NCI-H2081 (cell line): ENCODE measurements at places on chromosomes 1 and 21.

GRCh38 chr21:31316488-31317169, 27.4 kb downstream of the TIAM1 start:
- no peak for DNase-seq

GRCh38 chr21:24729568-24729967, 877.7 kb downstream of the MRPL39 start:
- no peak for DNase-seq

DNA sequence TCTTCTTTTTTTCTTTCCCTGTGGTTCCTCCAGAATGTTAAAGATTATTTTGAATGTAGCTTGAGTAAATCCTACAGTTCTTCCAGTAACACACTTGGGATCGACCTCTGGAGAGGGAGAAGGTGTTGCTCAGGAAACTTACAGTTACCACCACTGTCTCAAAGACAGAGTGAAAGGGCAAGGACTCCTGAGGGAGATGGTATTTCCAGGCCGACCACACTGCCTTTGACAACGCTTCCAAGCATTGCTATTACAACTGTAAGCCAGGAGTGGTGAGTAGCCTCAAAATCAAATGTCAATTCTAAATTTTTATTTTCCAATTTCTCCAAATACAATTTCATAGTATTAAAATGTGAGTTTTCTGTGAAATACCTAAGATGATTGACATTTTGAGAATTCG, 125.9 kb downstream of the PDE4B start:
- DNase-seq = no peak

- DNase-seq = no peak
Observed at GRCh38 chr1:235018161-235018560, 110.5 kb downstream of the TOMM20 start.

DNA sequence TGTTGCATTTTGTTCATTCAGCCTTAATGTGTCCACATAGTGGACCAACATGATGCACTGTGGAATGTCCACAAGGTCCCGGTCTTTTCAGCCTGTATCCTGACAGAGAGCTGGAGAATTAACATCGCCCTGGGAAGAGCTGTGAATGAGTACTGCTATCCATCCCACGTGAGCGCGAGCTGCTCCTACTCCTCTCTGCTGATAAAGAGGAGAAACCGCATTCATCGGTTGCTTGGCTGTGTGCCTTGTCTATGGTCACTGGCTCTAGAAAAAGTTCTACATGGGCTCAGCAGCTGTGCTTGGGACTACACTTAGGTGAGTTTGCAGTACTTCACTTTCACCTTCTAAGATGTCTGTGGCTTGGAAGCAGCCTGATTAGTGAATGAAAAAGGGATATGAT, 31.1 kb upstream of the IGSF5 start:
- no peak for DNase-seq

DNA sequence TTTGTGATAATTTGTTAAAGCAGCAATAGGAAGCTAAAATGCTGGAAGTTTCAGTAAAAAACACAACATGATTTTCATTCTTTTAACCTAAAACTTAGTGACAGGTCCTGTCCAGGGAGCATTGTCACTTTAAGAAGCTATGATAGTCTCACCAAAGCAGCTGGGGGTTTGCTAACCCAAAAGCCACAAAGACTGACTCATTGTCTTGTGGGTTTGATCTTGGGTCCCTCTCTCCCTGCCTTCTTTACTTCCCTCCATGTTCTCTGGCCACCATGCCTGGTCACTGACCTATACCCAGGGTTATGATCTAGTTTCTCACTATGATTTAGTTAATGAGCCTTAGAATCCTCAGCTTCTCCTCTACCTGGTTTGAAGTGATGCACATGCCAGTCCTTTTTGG, 213.5 kb upstream of the PTGFR start:
- DNase-seq = no peak

GRCh38 chr1:85816606-85817005, 108.4 kb upstream of the ZNHIT6 start:
- no peak for DNase-seq

GRCh38 chr1:11629184-11630016, 24.8 kb downstream of the FBXO2 start:
- DNase-seq = no peak

DNA sequence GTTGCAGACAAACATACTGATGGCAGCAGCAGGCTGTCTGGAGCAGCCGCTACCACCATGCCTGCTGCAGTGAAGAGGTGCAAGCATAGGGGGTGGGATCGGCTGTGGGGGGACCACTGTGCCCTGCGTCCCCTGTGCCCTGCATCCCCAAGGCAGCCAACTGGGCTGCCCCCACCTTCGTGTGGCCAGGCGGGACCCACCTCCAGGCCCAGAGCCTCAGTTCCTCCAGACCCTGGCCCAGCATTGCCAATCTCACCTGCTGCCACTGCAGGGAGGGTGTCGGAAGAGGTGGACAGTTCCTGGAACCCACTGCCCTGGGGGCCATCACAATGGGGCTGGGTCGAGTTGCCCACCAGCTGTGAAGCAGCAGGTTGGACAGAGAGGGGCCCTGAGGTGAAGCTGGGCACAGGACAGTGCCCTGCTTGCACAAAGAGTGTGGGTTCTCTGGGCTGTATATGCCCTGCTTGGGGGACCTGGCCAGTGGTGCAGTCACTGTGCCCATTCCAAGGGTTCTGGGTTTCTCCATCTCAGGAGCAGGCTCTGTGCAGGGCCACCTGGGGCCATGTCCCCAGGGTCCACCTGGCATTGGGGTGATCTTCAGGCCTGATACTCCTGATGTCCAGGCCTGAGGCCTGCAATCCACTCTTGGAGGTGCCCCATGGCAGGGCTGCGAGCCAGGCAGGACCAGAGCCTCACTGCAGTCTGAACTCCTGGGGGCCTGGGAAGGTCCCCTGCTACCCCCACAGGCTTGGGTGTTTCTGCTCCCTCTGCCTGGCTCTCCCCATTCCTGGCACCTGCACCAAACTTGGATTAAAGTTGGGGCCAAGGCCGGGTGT, 261.4 kb upstream of the NRIP1 start:
- no peak for DNase-seq

GRCh38 chr1:13753636-13754402, 53.8 kb downstream of the PRDM2 start:
- DNase-seq = no peak

GRCh38 chr1:181122222-181122621, 33.7 kb downstream of the IER5 start:
- no peak for DNase-seq

DNA sequence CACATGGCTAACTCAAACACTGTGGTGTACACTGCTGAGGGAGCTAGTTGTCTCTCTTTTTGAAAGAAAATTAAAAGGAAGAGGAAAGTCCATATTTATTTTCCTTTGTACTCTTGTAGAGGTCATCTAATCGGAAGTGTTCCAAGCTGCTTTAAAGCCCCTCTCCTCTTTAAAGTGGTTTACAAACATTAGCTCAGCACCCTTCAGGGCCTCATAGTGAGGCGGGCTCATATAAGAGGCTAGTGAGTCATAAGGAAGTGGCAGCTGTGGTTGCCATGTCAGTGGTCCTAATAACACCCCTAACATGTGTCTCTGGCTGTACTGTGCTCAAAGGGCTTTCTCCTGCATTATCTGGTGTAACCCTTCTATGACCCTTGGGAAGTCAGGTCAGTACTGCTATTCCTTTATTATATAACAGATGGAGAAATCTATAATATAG, 104.4 kb upstream of the SERBP1 start:
- DNase-seq = no peak

GRCh38 chr1:212613440-212614335, 5.1 kb downstream of the ATF3 start:
- no peak for DNase-seq

DNA sequence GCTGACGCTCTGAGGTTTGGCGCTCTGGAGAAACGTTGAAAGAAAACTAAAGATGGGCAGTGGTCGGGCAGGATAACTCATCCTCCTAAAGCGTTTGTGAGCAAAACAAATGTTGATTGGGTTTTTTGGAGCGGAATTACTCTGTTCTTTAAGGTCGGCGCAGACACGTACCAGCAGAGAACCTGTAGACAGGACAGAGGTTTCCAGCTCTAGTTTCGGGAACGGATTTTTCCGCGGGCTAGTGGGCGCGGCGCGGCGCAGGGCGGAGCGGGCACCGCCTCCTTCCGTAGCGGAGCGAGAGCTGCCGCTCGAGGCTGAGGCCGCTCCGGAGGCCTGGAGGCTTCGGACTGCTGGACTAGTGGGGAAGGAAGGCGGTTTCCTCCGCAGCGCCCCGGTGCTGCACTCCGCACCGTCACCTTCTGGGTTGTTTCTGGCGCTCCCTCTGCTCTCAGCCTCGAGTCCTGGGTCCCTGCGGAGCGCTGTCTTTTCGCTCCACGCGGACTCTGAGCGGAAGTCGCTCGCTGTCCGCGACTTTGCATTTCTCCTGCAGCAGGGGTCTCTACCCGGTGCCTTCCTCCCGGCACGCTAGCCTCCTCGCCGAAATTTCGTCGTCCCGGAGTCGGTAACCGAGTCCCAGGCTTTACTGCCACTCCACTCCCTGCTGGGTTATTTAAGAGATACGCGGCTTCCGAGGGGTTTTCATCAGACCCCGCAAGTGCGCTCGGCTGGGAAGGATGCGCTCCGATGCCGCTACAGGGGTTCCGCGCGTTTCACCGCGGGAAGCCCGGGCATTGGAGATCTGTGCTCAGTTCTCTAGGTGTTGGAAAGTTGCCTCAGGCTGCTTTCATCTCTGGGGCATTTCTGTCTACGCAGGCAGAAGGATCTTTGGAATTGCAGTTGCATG, 7.0 kb downstream of the FOXD2 start:
- no peak for DNase-seq

- DNase-seq = no peak
Observed at GRCh38 chr1:55155522-55155921, 59.6 kb downstream of the USP24 start.

GRCh38 chr1:30461640-30462039, 261.7 kb downstream of the MATN1 start:
- DNase-seq = no peak

DNA sequence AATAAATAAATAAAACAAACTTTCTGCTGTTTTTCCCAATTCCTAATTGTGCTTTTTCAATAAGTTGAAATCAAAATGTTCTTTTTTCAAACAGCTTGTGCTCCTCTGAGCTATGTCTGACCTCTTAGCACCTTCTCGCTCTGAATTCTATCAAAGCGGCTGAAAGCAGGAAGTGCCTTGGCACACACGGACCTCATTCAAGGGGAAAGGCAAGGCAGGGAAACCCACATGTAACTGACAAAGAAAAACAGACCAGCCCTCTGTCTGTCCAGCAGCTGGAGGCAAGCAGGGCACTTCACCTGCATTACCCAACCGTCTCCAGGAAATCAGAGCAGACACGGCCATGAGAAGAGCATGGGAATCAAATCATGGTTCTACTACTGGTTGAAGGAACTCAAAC, 56.7 kb downstream of the PLPP3 start:
- DNase-seq = no peak

DNA sequence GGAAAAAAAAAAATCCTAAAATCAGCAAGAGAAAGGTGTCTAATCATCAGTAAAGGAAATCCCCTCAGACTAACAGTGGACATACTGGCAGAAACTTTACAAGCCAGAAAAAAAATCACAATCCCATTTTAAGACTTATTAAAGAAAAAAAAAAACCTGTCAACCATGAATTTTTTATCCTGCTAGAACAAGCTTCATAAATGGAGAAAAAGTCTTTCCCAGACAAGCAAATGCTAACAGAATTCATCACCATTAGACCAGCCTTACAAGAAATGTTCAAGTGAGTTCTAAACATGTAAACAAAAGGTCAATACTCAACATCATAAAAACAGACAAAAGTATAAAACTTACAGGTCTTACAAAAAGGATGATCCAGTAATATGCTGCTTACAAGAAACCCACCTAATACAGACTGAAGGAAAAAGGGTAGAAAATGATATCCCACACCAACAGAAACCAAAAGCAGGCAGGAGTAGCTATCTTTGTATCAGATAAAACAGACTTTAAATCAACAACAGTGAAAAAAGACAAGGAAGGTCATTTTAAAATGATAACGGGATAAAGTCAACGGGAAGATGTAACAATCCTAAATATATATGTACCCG, 129.6 kb downstream of the EVI5 start:
- no peak for DNase-seq

- DNase-seq = peak; percentile 42
Observed at GRCh38 chr1:183609759-183610452, 19.6 kb upstream of the NCF2 start.

DNA sequence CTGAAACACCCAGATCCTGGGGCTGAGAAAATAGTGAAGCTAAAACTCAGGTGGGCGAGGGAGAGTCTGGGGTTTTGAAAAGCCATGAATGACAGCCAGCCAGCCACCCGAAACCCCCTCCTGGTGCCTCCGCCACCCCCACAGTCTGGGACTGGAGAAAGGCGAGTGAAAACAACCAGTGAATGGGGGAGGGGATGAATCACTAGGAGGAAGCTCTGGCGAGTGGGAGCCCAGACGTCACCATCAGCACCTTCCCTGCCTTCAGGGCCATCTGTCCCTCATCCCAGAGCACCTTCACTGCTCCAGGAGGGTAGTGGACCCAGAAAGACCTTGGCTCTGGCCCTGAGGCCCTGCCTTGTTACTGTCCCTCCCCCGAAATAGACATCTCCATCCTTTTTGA, 9.2 kb downstream of the RORC start:
- DNase-seq = no peak

- no peak for DNase-seq
Observed at GRCh38 chr1:246324711-246325110, 182.4 kb downstream of the SMYD3 start.

DNA sequence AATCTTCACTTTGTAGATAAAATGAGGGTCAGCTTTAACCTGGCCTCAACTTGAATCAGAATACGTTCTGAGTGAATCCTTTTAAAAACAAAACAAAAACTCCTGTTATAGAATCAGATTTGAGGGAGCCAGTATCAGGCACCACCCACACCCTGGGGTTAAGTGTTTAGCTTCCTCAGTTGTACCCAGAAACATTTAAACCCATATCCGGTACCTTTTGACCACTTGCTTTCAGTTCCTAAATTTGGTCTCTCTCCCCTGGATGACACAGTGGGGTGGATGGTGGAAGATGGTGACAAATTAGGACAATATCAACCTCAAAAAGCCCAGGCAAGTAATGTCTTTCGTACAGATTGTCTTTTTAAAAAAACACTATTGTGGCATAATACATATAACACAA, 10.4 kb downstream of the KLHDC7A start:
- DNase-seq = no peak

GRCh38 chr1:3676581-3677470, 24.5 kb downstream of the TP73 start:
- no peak for DNase-seq

GRCh38 chr1:157217486-157217885, 79.3 kb upstream of the ETV3 start:
- no peak for DNase-seq

GRCh38 chr1:205579711-205580110, 52.1 kb downstream of the ELK4 start:
- no peak for DNase-seq
